ENCODE measurements at places on chromosomes 2 and 18.
A peak's percentile ranks its signal among the peaks of the same experiment; 100 is the strongest.

DNA sequence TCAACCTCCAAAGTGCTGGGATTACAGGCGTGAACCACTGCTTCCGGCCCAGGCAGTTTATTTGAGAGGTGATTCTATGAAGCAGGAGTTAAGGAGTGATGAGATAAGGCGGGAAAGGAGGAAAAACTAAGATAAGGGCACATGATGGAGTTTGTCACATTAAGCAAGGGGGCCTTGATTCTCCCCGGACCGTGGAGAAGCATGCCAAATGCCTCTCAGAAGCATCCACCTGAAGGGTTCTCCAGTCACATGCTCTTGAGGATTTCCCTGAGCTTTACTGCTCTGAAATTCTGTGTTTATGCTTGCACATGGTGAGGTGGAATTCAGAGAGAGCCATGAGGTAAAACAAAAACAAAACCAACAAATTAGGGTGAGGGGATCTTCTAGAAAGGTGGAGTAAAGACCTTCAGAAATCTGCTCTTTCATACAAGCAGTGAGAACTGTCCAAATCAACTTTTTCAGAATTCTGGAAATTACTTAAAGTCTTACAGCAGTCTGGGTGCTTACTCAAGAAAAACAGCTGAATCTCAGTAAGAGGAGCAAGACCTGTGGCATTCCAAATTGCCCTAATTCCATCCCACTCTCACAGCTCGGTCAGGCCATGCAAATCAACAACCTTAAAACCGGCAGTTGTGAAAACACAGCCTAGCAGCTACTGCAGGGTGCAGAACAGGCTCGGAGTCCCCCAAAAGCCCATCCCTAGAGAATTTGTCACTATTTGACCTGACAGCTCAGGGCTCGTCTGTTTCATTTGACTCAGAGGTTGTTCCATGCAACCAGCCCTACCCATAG is 69.1 kb upstream of the CTLA4 start:
- DNase-seq = no peak

DNA sequence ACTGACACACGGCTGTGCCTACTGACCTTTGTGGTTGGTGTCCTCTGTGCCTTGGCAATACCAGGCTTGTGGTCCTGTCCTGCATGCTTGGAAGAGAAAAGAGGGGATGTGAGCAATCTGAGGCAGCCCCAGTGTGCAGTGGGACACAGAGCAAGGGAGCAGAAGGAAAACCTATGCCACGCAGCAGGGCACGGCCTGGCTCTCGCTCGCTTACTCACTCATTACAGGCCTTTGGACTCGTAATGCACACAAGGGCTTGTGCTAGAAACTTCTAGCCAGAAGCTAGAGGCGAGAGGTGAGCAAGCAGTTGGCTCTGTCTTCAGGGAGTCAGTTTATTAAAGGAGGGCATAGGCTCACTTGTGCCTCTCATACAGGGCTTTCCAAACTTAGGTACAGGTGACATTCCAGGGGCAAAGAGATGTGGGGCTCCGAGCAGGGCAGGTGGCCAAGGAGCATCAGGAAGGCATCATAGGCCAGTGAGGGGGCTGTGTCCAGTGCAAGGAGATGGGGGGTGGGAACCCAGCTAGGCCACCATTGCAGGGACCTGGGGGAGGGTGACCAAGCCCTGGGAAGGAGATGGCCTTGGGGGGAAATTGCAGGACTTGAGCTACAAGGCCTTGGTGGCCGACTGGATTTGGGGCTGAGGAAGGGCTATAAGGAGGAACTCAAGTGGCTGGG is 100.8 kb downstream of the DYSF start:
- no peak for DNase-seq

DNA sequence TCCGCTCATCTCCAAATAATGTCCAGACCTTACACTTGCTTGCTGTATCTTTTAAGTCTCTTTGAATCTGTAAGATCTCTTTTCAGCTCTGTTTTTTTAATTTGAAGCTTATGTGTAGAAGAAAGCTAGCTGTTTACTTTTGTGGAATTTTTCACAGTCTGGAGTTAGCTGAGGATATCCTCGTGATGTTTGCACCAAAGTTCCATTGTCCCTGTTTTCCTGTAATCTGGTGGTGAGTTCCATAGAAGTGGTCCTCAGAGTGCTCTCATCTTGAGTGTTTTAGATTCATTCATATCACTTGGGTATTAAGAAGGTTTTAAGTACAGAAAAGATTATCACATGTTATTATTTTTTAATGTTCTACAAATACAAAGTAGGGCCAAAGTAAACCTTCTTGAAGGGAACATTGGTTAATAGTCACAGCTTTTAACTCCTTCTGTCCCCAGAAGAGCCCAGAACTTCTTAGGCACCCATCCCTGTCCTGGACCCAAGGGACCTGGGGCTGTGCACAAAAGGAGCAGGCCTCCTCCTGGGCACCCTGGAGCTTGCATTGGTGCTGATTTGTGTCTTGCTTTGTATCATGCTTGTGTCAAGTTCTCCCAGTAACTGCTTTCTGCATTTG is 15.0 kb downstream of the MLPH start:
- DNase-seq = no peak

DNA sequence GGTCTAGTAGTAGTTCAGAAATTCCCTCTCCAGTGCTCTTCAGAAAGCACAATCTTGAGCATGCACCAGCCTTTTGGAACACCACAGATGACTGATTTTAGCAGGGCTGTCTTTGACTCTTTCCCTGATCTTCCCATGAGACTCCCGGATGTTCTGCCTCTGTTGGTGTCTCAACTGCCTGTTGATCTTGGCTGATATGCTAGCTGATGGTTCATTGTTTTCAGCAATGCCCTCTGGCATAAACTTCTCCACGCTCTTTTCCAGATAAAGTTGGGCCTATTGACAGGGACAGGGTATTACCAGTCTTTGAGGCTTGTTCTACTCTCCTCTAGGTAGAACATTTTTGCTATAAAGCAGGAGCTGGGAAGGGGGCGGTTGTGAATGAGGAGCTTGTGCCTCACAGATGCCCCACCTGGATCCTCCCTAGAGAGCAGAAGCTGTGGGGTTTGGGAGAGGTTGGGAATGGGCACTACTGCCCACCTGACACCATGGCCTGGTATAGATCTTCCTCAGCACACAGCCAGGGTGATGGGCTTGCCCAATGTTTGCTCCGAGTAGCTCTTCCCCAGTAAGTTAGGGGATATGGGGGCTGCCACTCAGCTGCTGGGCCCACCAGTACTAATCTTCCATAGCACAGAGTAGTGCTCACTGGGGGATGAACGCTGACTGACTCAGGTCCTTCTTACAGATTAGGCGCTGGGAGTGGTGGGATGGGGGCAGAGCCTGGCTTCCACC is 111.3 kb downstream of the PTGR3 start:
- DNase-seq = no peak

DNA sequence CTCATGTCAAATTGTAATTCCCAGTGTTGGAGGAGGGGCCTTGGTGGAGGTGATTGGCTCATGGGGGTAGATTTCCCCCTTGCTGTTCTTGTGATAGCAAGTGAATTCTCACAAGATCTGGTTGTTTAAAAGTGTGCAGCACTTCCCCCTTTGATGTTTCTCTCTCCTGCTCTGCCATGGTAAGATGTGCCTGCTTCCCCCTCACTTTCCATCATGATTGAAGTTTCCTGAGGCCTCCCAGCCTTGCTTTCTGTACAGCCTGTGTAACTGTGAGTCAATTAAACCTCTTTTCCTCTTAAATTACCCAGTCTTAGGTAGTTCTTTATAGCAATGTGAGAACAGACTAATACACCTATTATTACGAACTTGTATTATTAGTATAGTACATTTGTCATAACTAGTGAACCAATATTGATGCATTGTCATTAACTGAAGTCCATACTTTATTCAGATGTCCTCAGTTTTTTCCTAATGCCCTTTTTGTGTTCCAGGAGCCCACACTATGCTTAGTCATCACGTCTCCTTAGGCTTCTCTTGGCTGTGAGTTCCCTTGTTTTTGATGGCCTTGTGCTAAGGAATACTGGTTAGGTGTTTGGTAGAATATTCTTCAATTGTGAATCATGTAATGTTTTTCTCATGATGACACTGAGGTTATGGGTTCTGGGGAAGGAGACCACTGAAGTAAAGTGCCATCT is 4.5 kb upstream of the MAP3K2 start:
- no peak for DNase-seq

- DNase-seq = peak; percentile 42
Observed at GRCh38 chr18:50559752-50560680, at the start of gene MAPK4. MAPK4 (plus strand) TSS chr18:50560087; CDS start chr18:50663959, 103,872 bp downstream.

- DNase-seq = no peak
Observed at GRCh38 chr18:73597832-73598615, 549.6 kb downstream of the FBXO15 start.

DNA sequence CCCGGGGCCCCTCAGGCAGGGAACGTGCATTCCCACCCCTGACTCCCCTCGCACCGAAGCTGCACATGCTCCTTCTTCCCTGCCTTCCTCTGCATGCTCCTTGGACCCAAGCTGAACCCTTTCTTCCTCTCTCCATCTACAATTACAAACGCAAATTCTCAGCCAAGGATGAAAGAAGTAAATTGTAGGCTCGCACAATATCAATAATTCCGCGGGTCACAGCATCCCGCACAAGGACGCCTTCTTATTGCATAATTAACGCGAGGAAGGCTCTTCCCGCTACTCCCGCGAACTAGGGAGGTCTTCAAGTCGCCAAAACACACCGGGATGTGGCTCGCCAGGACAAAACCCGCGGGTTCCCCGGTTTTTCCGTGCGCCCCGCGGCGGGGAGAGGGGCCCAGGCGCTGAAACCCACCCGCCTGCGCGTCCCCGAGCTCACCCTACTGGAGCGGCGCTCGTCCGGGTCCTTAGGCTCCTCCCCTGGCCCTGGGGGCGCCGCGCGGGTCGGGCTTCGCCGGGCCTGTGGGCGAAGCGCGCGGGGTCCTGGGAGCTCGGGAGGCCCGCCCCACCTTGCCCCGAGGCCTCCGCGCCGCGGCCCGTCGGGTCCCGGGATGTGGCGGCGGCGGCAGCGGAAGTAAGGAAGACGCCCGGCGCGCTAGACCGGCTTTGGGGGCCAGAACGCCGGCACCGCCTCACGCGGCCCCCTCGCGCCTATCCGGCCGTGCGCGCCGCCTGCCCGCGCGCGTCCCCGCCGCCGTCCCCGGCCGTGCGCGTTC is at the start of gene CHST10:
TSS of gene CHST10 (minus strand) at position 734 of the 776 bp plus-strand sequence. CDS start 10,993 bp downstream, outside the sequence.
- peak; percentile 89 for DNase-seq

GRCh38 chr2:222728621-222729020 is 57.2 kb downstream of the MOGAT1 start:
- DNase-seq = no peak

GRCh38 chr2:204842661-204843485 is 297.6 kb downstream of the PARD3B start:
- DNase-seq = peak; percentile 93

GRCh38 chr2:36163520-36164254 is 191.9 kb upstream of the CRIM1 start:
- DNase-seq = no peak

GRCh38 chr2:1282552-1282951 is 130.7 kb upstream of the TPO start:
- peak; percentile 14 for DNase-seq
